NCI-H1417 treated with DMSO at 0.1 percent for 48 hours (cell line): ENCODE measurements at places on chromosomes 7 and 10.

- no peak for DNase-seq
These were observed 864.8 kb upstream of the AUTS2 start for GRCh38 chr7:68733219-68734153.

GRCh38 chr7:44200699-44201461, at the start of gene YKT6:
TSS of gene YKT6 (plus strand) at chr7:44200978. CDS start at chr7:44201136, 158 bp downstream.
- DNase-seq: peak; percentile 79

DNA sequence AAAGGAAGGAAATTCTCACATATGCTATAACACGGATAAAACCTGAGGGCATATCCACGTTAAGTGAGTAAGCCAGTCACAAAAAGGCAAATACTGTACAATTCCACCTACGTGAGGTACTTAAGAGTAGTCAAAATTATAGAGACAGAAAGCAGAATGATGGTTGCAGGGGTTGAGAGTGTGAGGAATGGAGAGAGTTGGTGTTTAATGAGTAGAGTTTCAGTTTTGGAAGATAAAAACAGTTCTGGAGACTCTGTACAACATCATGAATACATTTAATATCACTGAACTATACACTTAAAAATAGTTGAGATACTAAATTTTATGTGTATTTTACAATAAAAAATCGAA, 95.1 kb downstream of the SNX13 start:
- DNase-seq: no peak

- DNase-seq: no peak
These were observed 171.7 kb downstream of the FAM107B start for GRCh38 chr10:14602807-14603533.

DNA sequence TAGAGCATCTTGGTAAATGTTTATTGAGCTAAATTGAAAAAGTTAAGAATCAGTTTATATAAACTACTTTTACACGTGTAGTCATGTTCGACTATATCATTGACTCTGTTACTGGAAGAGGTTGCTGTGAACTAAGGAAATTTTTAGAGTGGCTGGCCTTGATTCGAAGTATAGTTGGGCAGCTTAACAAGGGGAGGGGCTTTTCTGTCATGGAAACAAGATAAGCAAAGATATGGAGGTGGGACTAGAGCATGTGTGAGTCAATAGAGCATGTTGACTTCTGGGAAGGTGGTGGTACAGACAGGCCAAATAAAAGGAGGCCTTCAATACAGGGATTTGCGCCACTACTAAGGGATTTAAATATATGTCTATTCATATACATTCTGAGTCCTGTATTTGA, 7.6 kb downstream of the ATP5F1C start:
- DNase-seq: no peak

- no peak for DNase-seq
These were observed 190.5 kb upstream of the PPP2R2D start for GRCh38 chr10:131710142-131710861.
